Stimulated activated CD8-positive, alpha-beta memory T cell treated with anti-CD3 and anti-CD28 coated beads, Interleukin-4, amount 100 ng/mL, for 1 hour (primary cell): ENCODE measurements at places on chromosomes 5 and 9.

DNA sequence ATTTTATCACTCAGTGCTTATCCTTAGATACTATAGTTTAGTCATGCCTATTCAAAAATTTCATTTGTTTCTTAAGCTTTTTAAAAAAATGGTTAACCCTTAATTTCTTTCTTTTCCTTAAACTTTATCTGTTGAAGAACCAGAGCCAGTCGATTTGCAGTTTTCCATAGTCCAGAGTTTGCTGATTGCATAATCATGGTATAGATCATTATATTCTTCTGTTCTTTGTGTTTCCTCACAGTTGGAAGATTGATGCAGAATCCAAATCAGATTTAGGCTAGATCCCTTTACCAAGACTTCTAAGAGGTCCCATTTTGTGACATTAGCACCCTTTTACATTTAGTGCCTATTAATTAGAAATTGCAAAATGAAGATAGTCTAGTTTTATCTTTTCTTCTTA, 18.0 kb downstream of the TMEM38B start:
- DNase-seq, result no peak

GRCh38 chr5:111548992-111549649, 36.8 kb upstream of the STARD4 start:
- no peak for DNase-seq

GRCh38 chr5:76372323-76373054, 30.6 kb upstream of the IQGAP2 start:
- DNase-seq, result no peak

DNA sequence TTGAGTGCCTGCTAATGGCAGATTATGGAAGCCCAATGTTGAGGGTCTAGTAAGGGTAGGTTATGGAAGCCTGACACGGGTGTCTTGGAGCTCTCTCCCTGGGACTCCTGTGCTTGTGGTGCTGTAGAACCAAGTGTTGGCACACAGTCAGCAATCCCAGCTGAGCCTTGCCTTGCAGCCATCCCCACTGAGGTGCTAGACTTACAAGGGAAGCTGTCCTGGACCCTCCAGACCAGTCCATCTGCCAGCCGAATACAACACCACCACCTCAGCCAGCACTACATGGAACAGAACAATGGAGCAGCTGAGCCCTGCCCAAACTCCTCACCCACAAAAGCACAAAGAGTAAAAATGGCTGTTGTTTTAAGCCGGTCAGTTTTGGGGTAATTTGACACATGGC, 90.5 kb upstream of the DNAH5 start:
- DNase-seq, result no peak

GRCh38 chr5:178454821-178455479, 135.2 kb downstream of the COL23A1 start:
- no peak for DNase-seq

DNA sequence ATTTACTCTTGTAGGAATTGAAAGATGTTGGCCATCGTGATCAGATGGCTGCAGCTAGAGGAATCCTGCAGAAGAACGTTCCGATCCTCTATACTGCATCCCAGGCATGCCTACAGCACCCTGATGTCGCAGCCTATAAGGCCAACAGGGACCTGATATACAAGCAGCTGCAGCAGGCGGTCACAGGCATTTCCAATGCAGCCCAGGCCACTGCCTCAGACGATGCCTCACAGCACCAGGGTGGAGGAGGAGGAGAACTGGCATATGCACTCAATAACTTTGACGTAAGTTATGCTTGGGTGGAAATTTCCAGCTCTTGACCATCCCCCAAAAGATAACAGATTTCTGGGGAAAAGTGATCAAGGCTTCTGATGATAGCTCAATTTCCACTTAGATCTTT, 50.6 kb downstream of the LRRTM2 start:
- DNase-seq, result no peak

- DNase-seq, result no peak
Observed at GRCh38 chr9:98989036-98990000, 45.6 kb downstream of the COL15A1 start.

- DNase-seq, result no peak
Observed at GRCh38 chr9:97567182-97567893, 65.8 kb downstream of the TSTD2 start.

GRCh38 chr9:98862936-98863335, 55.5 kb downstream of the GALNT12 start:
- no peak for DNase-seq

- DNase-seq, result no peak
Observed at GRCh38 chr5:140840978-140841962, at the start of gene PCDHA8. PCDHA8 (plus strand) TSS chr5:140841187; CDS start chr5:140841322, 135 bp downstream.

DNA sequence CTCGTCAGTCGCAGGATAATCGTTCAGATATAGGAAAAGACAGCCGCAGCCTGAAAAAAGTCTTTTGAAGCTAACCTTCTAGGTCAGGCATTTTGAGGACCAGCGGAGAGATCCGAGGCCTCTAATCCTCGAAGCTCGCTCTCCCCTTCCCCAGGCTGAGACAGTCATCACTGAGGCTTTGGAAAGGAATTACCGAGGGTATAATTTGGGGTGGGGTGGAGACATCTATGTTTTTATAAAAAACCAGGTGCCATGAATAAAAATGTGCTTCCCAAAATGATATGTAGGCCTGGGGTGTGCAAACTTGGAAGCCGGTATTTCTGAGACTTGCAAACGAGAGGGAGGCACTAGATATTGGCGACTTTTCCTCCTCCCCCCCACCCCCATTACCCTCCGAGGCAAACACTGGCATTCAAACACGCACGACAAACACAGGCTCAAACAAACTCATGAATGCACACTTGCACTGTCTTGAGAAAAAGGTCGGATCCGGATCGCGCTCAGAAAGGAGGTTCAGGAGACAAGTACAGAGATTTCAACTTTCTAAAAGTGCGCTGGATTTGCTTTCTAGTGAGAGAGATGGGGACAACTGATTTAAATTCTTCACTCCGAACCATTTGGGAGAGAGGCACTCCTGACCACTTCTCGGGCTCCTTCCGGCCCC, 935 bp upstream of the MSX2 start:
- no peak for DNase-seq

DNA sequence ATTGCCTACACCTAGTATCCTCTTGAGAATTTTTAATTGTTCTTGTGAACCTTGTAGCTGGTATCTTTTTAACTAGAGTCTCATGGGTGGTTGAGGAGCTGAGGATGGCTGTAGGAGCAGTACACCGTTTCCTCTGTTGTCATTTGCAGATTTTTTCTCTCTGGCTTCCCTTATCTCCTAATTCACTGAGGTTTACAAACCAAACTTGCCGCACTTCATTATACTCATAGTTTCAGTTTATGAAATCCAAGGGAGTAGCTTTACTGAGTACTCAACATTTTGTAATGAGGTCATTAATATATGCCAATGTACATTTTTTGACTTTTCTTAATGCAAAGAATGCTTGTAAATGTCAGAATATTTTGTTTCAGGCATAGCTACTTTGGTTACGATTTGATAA, 154.2 kb downstream of the CCDC171 start:
- DNase-seq, result no peak

GRCh38 chr5:14569948-14570691, 11.5 kb upstream of the OTULINL start:
- no peak for DNase-seq

- DNase-seq, result peak; percentile 5
Observed at GRCh38 chr5:143435210-143435657, 31.7 kb upstream of the NR3C1 start.

DNA sequence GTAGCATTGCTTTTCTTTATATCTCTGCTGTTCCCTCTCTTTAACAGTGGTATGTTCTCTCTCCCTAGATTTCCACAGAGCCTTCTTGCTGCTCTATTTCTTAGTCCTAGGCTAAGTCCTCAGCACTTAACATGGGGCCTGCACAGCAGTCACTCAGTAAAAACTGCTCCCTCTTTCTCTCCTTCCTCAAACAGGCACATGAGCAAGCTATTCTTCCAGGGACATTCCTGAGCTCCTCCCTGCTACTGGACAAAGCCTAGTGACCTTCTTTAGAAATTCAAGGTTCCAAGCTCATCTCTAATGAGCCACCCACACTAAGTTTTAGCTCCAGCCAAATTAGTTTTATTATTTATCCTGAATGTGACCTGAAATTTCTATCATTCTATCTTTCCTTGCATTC, 39.5 kb downstream of the TRIM32 start:
- DNase-seq, result no peak

DNA sequence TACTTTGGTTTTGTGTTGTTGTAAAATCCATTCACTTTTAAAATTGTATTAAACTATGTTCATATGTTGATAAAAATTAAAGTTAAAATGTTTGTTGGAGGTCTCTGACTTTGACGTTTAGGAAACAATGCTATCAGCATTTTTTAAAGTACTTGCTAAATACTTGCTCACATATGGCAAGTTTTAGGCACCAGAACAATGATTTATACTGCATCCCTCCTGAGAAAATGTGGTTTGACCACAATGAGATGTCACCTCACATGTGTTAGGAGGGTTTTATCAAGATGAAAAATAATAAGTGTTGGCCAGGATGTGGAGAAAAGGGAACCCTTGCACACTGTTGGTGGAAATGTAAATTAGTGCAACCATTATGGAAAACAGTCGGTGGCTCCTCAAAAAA, 180.8 kb downstream of the HSD17B3 start:
- DNase-seq, result no peak

GRCh38 chr9:116543731-116544400, 143.2 kb upstream of the TRIM32 start:
- DNase-seq, result no peak

DNA sequence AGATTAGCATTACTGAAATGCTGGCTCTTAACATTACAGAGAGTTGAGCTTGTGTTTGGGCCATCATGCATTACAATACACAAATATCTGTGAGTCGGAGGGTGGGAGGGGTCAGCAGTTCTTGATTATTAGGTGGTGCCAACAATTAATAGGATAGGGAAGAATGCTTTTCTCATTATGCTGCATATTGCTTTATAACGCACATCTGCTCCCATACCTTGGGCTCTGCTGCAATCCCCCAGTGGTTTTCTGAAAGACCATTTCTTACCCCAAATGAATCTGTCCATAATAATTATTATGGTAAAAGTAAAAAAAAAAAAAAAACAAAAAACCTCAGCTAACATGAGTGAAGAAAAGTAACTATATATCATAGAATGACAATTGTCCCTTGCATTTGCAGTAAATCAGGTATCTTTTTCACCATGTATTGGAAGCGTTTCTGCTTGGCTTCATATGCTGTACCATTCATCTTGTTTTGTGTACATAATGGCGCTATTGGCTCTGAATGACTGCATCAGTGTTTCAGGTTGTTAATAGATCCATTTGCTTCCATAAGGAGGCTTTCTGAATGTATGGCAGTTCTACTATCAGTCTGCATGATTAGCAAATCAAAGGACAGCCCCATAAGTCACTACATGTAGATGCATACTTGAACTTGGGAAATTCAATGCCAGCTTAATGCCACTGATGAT, 75.9 kb downstream of the CAVIN4 start:
- DNase-seq, result no peak

DNA sequence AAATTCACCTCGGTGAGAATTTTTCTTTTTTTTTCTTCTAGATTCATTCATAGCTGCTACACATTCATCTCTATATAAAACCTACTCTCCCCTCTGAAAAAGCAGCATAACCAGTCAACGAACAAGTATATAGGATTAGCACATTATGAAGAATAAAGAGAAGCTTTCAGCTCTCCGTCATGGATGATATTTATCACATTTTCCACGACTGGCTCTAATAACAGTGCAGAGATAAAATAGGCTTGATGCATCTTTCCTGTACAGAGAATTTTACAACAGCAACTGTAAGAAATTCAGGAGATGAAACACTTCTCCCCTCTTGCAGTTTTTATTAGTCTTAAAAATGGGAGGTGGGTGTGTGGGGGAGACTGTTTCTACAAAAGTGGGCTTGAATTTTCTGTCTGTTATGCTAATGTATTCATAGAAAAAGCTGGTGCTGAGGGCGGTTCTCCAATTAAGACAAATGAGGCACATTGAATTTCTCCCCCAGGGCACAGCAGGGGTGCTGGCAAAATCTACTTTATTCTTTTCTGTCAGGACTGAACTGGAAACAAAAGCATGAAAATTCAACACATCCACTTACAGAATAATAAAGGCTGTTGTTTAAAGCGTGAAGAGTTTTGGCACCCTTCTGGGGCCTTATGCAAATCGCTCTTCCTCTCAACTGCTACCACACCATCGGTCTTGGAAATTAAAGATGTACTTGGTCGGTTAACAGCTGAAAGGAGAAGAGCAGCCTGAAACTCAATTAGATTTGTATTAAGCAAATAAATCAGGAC, 233.9 kb upstream of the ZNF608 start:
- DNase-seq, result no peak

- DNase-seq, result no peak
Observed at GRCh38 chr5:116424951-116425350, 149.7 kb downstream of the SEMA6A start.

DNA sequence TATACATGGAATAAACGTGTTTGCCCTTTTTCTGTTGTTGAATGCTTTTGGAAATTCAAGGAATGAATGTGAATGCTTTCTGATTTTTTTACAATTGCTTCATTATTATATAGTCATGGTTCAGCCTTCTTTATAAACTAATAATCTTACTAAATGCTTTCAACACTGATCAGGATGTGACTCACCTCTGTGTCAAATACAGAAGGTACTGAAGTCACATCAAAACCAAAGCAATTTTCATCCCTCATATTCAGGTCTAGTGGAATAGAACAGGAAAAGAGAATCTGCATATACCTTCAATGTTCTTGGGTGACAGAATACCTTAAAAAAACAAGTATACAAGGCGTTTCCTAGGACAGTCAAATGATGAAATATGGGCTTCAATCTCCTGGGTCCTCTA, 170.7 kb downstream of the PDE4D start:
- no peak for DNase-seq

GRCh38 chr5:44697025-44697424, 111.7 kb upstream of the MRPS30 start:
- DNase-seq, result no peak

DNA sequence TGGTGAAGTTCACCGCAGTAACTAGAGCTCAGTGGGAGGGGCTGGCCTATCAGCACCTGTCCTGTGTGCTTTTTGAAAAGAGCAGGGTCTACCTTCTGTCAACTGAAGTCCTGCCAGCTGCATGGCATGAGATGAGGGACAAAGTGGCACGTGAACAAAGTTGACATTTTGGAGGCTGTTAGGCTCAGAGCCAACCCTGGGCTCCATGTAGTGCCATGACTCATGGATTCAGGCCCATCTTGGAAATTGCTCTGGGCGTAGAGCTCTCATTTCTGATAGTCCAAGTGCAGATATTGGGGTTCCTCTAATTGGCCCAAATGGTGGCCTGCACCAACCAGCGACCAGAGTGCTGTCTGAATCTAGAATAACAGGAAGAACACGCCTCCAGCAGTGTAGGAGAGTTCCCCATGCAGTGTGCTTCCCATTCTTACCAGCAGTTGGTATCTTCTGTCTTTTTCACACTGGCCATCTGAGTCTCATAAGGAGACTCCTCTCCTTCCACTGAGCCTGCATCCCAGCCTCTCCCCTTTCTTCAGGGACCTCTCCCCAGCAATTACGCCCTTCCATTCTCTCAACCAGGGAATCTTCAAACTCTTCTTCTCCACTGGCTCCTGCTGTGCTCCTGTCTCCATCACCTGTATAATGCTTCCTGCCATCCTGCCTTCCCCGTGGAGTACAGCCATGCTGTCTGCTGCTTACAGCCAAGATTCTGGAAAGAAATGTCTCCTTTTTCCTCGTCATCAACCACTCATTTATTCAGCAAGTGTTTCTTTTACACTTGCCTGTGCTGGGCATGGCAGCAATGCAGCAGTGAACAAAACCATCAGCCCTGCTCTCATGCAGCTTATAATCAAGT, 30.4 kb downstream of the IRF1 start:
- DNase-seq, result no peak

- DNase-seq, result no peak
Observed at GRCh38 chr5:168365581-168366081, 74.2 kb downstream of the WWC1 start.
